NCI-H1092 treated with DMSO at 0.1 percent for 48 hours (cell line): ENCODE measurements at places on chromosomes 4 and X.

- DNase-seq = no peak
Measured at GRCh38 chr4:54992266-54992665, 133.1 kb downstream of the KDR start.

GRCh38 chrX:39018541-39018940, 217.3 kb downstream of the MID1IP1 start:
- DNase-seq = no peak

GRCh38 chr4:791252-791897, 34.6 kb downstream of the CPLX1 start:
- DNase-seq = no peak

DNA sequence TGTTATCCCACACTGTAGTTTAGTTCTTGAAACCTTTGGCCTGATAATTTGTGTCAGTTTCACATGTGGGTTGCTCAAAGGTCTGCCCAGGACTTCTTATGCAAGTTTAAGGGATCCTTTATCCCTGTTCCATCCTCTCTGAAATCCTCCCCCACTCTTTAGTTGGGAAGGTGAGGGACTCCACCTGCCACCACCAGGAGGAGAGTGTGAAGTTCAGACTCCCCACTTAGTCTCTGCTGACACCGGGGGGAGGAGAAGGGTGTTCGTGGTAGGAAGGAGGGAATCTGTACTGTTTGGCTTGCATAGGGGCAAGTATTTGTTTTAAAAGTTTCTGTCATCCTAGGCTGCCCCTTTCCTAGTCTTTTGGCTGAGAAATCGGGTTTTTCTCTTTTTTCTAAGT, 211.8 kb downstream of the PPP4R3C start:
- no peak for DNase-seq

- DNase-seq = no peak
Measured at GRCh38 chr4:113756005-113756410, 5.5 kb downstream of the CAMK2D start.

DNA sequence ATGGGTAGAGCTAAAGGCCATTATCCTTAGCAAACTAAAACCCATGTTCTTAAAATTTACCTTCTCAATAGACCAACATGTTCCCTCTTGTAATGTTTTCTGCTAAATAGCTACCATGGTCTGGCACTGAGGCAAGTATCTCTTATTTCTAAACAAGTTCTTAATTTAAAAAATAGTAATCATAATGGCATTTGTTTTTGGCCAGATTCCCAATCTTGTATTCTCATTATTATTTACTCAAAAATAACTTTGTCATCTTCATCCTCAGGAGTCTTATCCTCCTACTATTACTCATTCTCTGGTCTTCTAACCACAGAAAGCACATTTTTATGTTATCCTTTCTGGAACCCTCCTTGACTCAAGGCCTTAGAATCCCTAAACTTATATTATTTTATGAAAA, 931.2 kb downstream of the CCSER1 start:
- DNase-seq = no peak

DNA sequence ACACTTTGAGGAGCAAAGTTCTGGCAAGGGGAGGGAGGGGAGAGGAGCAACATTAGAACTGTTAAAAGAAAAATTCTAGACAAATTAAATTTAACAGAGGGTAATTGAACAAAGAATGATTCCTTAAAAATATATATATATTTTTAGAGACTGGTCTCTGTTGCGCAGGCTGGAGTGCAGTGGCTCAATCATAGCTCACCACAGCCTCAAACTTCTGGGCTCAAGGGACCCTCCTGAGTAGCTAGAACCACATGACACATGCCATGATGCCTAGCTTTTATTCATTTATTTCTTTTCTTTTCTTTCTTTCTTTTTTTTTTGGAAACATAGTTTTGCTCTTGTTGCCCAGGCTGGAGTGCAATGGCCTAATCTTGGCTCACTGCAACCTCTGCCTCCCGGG, 19.1 kb upstream of the SPINK2 start:
- no peak for DNase-seq

- DNase-seq = peak; percentile 37
Measured at GRCh38 chrX:19613645-19614323, 98.5 kb upstream of the MAP3K15 start.

DNA sequence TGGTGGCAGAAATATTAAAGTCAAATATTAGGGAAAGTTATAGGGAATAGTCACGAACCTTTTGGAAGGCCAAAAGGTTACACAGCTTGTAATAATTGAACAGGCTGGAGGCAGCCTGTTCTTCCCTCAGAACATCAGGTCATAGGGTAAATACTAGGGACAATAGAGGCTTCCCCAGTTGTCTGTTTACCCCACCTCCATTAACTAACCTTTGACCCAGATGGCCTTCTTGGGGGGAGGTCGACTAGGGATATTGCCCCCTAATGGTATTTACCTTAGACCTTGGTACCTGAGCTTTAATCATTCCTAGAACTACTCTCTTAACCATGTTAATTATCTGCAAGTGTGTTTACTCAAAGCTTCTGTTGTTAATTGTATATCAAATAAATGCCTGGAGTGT, 26.0 kb downstream of the C4orf17 start:
- DNase-seq = no peak

DNA sequence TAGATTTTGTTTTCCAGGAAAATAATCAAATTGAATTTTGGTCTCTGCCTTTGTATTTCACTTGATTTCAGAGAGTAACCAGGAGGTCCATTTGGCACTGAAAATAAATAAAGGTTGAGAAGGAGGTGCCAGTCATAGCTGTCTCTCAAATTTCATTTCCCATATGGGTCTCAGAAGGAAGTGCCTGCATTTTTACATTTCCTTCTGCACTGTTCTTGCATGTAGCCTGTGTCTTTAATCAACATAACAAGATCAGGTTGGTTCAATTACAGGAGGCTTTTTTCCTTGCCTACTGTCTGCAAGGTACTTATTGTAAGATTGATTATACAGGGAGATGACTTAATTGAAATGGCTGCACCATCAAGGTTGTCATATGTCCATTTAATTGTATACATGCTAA, 15.7 kb downstream of the LRRC66 start:
- DNase-seq = no peak
